ENCODE measurements at places on chromosomes 4 and X.

GRCh38 chr4:74628852-74629620 is 165.3 kb downstream of the BTC start:
- DNase-seq: no peak

GRCh38 chr4:115361781-115362180 is 248.4 kb upstream of the NDST4 start:
- no peak for DNase-seq

GRCh38 chr4:157983300-157983699 is 189.5 kb downstream of the GASK1B start:
- DNase-seq: no peak

DNA sequence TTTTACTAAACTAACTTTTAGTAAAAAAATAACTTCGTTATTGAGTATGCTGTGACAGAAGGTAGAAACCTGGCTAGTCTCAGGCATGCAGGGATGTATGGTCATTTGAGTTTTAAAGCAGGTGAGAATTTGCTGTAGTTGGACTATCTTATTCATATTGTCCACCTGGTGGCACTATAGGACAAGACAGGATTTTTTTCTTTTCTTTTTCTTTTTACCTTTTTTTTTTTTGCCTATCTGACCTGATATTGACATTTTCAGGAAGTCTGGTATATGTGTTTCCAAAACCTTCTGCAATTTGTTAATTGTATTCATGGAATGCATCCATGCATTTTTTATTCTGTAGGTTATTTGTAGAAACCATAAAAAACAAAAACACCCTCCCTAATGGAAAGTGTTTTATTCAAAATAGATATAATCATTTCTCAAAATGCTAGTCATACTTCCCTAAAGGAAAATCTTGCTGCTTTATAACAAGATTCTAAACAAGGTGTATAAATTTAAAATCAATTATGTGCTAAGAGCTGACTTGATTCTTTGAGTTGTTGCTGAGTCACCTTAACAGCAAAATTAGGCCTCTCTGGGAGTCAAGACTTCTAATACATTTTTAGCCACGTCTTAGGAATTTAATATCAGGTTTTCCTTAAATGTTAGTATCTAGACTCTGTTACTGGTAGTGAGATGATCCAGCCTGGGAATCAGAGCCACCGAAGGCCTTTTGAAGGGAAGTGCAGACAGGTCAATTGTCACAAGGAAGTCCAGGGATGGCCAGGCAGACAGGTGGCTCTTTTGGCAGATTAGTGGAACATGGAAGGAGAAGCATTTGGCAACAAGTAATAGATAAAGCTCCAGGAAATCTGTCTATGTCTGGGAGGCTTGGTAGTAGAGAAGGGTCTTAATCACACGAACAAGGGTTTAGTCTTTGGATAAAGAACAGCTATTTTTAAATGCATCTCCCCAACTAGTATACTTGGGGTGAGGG is 201.3 kb upstream of the GNPDA2 start:
- DNase-seq: no peak

DNA sequence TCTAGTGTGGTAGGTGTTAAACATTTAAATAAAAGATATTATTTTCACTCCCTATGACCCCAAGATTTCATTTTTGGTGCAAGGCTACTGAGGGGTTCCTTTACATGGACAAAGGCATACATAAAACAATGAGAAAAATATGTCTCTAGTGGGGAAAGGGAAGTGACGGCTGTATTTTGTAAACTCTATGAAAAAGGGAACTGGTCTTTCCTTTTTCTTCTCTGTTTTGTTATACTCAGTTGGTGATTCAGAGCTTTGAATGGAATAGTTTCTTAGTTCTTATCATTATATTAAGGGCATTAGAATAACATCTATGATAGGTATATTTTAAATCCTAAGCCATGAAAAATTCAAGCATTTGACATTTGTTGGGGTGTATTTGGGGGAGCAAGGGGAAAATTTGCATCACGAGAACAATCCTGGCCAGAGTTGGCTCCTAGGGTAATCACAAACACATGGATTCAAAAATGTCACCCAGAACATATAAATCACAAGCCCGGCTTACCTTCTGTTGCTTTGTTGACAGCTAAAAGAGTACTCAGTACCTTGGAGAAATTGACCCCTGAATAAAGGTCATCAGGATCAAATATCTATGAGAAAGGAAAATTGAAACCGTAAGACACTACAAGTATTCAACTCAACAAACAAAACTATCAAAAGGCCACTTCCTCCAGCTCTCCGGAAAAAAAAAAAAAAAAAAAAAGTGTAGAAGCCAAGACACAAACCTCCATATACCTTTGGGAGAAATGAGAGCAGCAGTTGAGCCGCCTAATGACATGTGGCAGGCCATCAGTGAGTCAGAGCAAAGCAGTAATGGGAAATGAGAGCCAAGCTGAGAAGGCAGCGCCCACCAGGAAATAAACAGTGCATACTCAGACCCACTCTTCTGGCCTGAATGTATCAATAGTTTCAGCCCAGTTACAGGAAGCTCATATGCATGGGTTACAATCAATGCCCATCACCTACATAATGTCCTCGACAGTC is 33.4 kb downstream of the ARHGEF6 start:
- DNase-seq: no peak

- no peak for DNase-seq
Measured at GRCh38 chrX:40685362-40685918, 38.1 kb upstream of the CXorf38 start.

DNA sequence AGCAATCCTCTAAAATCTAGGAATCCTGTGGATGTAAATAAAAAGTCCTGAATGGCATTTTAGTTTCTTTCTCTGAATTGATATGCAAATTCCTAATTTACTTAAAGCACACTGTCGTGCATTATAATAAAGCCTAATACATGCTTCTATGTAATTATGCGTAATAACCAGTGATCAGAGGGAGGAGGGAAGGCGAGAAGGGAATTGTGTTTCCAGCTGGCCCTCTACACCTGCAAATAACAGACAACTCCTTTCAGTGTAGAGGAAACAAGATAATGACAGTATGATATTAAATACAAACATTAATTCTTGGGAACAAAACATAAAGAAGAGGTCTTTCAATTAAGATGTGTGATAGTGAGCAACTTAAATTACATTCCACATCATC is 419.6 kb upstream of the LCORL start:
- no peak for DNase-seq

DNA sequence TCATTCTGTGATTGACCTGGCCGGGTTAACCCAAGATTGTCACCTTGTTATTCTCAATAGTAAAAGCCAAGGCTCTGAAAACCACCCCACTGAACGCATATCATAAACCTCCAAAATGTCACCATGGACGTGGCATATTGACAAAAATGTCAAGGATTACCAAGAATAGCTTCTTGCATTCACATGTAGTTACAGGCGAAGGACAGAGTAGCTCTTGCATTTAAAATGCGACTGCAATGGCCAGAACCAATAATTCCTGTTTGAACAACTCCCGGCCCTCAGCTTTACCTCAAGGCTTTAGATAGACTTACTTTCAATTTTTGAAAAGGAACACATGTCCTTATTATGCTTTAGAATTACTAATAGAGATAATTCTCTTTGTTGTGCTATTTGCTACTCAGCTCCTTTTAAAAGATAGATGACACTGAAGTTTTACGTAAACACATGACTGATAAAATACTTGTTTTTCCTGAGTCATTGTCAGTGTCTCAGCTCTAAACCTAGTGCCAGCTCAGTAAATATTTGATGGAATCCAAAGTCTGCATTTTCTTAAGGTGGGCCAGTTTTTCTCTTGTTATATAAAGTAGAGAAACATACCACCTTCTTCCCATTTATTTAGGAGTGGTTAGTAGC is 66.3 kb downstream of the CLDN34 start:
- no peak for DNase-seq

GRCh38 chrX:1327651-1328304 is 8.8 kb upstream of the IL3RA start:
- DNase-seq: no peak

DNA sequence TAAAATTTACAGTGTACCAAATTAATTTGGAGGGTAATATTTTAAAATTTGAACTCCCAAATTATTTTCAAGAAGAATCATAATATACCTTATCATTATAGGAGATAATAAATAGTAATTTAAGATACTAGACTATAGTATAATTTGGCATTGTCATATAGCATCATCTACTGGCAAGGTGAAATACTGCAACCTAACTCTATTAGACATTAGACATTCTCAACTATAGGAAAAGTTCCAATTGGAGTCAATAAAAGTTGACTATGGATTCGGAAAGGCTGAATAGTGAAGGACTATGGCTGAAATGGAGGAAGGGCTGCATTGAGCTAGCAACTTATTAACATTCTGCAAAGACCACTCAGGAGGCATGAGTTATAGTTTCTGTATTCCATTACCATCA is 113.0 kb downstream of the PRDM5 start:
- no peak for DNase-seq

Data from activated T-cell treated with anti-CD3 and anti-CD28 coated beads, Interleukin-2, amount 50 U/mL, for 48 hours (primary cell).